ENCODE measurements at places on chromosomes 16 and 17. TPM values are rescaled to one million over a fixed set of nuclear protein-coding genes. Genes with fewer than 3 reads are reported as not detected.

DNA sequence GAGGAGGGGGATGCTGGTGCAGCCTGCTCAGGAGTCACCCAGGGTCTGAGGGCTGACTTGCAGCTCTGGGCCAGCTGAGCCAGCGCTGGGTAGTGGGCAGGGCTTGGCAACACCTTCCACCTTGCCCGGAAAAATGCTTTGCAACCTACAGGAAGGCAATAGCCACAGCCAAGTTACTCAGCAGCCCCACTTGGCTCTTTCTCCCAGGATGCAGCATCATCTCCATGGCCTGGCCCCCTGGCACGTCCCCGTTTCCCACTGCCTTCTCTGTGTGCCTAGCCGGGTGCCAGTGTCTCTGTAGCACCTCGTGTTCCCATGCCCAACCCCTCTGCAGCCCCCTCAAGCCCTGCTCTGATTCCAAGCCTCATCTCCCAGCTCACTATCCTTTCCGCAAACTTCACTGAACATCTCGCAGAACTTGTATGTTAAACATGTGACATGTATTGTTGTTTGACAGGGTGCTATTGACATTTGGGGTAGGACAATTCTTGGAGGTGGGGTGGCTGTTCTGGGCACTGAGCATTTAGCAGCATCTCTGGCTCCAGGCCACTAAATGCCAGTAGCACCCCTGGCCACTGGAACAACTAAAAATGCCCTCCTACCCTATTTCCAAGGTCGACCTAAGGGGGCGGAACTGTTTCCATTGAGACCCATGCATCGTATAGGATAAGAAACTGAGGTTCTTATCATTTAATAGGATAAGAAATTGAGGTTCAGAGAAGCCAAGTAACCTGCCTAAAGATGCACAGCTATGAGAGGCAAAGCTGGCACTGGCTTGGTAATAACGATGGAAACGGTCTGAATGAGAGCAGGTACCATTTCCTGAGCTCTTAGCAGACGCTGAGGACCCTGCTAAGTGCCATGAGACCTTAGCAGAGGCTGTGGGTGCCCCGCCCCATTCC, 12.2 kb downstream of the DEXI start:
- no peaks in the 10 kb centered on the region for H3K36me3 ChIP-seq
- peaks cover 7% of the 10 kb centered on the region for H3K4me1 ChIP-seq
- no peak overlapping the region for H3K27ac ChIP-seq
- DNase-seq, result no peak

DNA sequence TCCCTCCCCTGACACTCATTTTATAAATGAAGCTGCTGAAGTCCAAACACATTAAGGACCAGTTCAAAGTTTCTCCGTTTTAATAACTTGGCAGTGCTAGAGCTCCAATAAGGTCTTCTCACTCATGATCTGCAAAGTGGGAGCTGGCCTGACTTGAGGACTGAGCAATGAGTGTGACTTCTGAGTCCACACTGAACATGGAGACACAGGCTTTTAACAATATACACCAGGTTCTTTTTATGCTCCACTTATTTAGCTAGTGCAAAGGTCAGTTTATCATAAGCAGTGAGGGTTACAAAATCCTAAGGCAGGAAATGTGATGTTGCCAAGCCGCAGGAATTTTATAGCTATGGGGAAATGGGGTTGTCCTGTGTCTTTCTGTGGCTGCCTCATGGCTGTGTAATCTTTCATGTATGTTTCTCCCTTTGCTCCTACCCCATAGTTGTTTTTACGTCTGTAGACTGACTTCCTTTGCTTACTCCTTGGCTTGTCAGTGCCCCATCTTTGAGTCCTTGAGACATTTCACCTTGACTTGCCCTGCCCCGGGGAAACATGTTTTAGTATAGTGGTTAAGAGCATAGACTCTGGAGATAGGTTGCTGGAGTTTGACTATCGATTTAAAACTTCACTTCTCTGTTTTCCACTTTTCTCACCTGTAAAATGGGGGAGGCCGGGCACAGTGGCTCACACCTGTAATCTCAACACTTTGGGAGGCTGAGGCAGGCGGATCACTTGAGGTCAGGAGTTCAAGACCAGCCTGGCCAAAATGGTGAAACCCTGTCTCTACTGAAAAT, 12.2 kb upstream of the MMD start:
- H3K36me3 ChIP-seq, result no peaks in the 10 kb centered on the region
- peaks cover 6% of the 10 kb centered on the region for H3K4me1 ChIP-seq
- DNase-seq, result peak; percentile 77
- H3K27me3 ChIP-seq, result no peaks in the 10 kb centered on the region

FAM83G gene
- total RNA-seq, result 7.3 TPM

TMIGD1 gene
- total RNA-seq, result not detected

DNA sequence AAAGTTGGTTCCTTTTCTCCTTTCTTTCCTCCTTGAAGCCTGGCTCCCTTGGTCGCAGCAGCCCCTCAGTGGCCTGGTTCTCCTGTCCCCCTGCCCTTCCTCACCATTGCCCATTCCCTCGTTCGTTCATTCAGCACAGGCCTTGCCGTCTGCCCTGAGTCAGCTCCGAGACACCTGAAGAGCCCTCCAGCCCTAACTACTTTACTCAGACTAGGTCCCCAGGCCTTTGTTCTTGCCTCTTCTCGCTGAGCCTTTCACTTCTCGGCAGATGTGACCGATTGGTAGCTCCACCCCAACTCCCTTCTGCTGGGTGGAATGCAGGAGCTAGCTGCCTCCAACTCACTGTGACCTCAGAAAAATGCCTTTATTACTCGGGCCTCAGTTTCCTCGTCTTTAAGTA, 7.0 kb upstream of the ADAM11 start:
- H3K27me3 ChIP-seq, result no peaks in the 10 kb centered on the region
- no peaks in the 10 kb centered on the region for H3K36me3 ChIP-seq
- no peaks in the 10 kb centered on the region for H3K4me1 ChIP-seq
- H3K4me3 ChIP-seq, result no peak overlapping the region

DNA sequence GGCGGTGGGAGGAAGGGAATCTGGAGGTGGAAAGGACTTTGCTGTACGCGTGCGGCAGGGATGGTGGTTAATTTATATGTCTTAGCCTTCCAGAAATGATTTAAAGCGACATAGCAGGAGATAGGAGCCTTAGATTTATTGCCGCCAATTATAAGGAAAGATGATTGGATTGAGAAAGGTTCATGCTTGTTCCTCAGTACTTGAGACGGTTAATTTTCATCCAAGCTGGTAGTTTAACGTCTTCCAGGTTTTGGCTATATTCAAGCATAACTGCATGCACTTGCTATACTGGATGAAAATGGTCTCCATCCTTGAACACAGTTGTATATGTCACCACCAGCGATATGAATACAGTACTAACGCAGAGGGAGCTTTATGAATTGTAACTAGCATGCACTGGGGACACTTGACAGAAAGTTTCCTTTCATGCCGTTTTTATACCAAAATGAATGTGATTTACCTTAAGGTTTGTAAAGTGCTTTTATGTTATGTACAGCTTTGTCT, 610 bp upstream of the PEX12 start:
- DNase-seq, result no peak
- peak overlapping the region; percentile 79 for H3K27ac ChIP-seq
- no peaks in the 10 kb centered on the region for H3K27me3 ChIP-seq
- H3K4me1 ChIP-seq, result no peaks in the 10 kb centered on the region
- peak overlapping the region; percentile 57 for H3K4me3 ChIP-seq

SDR42E2 gene
- not detected for total RNA-seq

EVI2A gene
- total RNA-seq, result 4.9 TPM

DNA sequence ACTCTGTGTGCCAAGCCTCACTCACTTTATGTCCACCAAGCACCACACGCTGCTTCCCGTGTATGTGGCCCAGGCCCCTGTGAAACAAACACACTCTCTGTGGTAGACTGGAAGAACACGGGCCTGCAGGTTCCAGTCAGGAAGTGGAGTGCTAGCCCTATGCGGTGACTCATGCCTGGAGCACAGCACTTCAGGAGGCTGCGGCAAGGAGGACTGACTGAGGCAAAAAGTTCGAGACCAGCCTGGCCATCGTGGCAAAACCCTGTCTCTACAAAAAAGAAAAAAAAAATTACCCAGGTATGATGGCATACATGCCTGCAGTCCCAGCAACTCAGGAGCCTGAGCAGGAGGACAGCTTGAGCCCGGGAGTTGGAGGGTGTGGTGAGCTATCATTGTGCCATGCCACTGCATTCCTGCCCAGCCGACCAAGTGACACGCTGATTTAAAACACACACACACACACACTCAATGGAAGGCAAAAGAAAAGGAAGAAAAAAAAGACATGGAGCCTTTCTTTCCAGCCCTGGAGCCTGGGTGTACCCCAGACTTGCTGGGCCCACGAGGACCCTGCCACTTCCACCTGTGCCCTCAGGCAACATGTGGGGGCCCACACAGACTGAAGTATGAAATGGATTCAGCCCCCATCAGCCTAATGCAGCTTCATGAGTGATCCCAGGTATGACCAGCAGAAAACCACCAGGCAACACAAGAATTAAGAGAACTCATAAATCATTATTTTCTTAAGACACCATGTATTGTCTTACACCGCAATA, 126.6 kb downstream of the ANKRD11 start:
- H3K27ac ChIP-seq, result peak overlapping the region; percentile 58
- no peaks in the 10 kb centered on the region for H3K27me3 ChIP-seq
- peaks cover 29% of the 10 kb centered on the region for H3K4me1 ChIP-seq
- no peak for DNase-seq
- H3K4me3 ChIP-seq, result no peak overlapping the region

RAB34 gene
- 165 TPM for total RNA-seq

DNA sequence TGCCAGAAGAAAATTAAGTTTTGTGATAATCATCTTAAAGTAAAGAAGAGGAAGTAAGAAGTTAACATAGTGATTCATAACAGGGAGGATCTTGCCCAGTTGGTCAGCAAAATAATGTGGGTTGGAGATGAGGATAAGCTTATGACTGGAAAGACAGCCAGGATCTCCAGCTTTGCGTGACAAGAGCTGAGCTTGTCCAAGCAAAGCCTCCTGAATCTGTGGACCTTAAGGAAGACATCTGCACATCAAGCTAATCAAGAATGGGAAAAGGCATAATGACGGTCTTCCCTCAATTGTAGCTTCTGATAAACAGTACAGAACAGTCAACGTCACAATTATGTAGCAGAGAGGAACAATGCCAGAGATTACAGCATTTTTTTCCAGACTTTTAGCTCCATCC, 744.7 kb upstream of the GOT2 start:
- no peak for DNase-seq
- H3K27ac ChIP-seq, result no peak overlapping the region
- H3K4me3 ChIP-seq, result no peak overlapping the region
- H3K36me3 ChIP-seq, result no peaks in the 10 kb centered on the region

COX6A2 gene
- 3.9 TPM for total RNA-seq

DNA sequence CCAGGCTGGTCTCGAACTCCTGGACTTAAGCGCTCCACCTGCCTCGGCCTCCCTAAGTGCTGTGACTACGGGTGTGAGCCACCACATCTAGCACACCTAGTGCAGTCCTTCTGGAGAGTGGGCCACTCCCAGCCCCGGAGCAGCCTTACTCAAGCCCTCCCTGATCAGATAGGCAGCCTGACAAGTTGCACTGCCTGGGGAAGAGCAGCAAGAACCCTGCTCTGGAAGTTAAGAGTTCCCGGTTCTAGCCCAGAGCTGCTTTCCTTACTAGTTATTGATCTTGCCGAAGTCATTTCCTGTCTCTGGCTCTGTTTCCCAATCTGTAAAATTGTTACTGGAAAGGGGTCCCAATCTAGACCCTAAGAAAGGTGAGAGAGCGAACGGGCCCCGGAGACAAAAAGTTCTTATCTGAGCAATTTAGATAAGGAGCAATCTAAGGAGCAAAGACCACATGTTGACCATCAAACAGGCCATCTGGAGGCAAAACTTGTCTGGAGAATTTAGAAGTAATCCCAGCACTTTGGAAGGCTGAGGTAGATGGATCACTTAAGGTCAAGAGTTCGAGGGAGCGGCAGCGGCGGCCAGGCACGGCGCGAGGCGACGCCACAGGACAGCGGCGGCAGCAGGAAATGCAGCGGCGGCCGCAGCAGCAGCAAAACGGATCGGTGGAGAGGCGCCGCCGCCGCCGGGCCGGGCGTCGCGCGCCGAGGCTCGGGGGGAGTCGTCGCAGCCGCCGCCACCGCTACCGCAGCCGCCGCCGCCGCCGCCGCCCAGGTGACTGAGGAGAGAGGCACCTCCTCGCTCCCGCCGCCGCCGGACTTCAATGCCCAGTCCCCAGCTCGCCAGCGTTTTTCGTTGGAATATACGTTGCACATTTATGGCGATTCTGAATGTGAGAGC, 4.3 kb upstream of the NAGLU start:
- peak overlapping the region; percentile 41 for H3K4me3 ChIP-seq
- H3K4me1 ChIP-seq, result peaks cover 4% of the 10 kb centered on the region
- no peaks in the 10 kb centered on the region for H3K36me3 ChIP-seq
- DNase-seq, result no peak
- H3K27ac ChIP-seq, result peak overlapping the region; percentile 82

GRCh38 chr17:67293251-67294203, 48.5 kb upstream of the HELZ start:
- H3K27me3 ChIP-seq, result no peaks in the 10 kb centered on the region
- H3K4me1 ChIP-seq, result no peaks in the 10 kb centered on the region
- DNase-seq, result peak; percentile 43
- H3K36me3 ChIP-seq, result no peaks in the 10 kb centered on the region
- no peak overlapping the region for H3K27ac ChIP-seq

- H3K27me3 ChIP-seq, result no peaks in the 10 kb centered on the region
- DNase-seq, result no peak
- no peak overlapping the region for H3K4me3 ChIP-seq
- no peaks in the 10 kb centered on the region for H3K4me1 ChIP-seq
- no peaks in the 10 kb centered on the region for H3K36me3 ChIP-seq
These were observed 16.2 kb upstream of the XYLT2 start for GRCh38 chr17:50329716-50330115.

HCRT gene
- total RNA-seq, result not detected

GRCh38 chr16:57892447-57893096, 78.4 kb downstream of the CNGB1 start:
- no peaks in the 10 kb centered on the region for H3K27me3 ChIP-seq
- no peaks in the 10 kb centered on the region for H3K4me1 ChIP-seq
- no peak for DNase-seq
- no peak overlapping the region for H3K27ac ChIP-seq
- no peak overlapping the region for H3K4me3 ChIP-seq

- no peaks in the 10 kb centered on the region for H3K27me3 ChIP-seq
- no peak overlapping the region for H3K4me3 ChIP-seq
- no peak overlapping the region for H3K27ac ChIP-seq
- H3K36me3 ChIP-seq, result no peaks in the 10 kb centered on the region
These were observed 78.0 kb downstream of the RAP1GAP2 start for GRCh38 chr17:2874189-2874686.

DNA sequence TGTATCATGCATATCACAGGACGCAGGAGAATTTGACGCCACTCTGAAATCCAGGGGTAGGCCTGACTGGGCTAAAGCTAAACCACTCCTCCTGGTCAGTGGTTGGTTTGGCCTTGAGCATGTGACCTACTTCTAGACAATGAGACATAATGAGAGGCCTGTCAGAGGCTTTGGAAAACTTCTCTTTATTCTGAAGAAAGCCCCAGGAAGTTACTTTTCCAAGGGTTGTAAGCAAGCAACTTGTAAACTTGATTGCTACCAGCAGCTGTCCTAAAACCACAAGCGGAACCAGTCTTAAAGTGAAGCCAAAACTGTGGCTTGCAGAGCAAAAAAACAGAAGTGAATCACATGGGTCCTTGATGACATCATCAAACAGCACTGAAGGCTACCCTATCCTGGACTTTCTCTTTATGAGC, 138.2 kb upstream of the COX10 start:
- H3K27ac ChIP-seq, result peak overlapping the region; percentile 39
- peak; percentile 27 for DNase-seq
- no peaks in the 10 kb centered on the region for H3K27me3 ChIP-seq
- no peaks in the 10 kb centered on the region for H3K36me3 ChIP-seq
- no peaks in the 10 kb centered on the region for H3K4me1 ChIP-seq

GRCh38 chr17:39579318-39580081, 28.2 kb downstream of the NEUROD2 start:
- no peak overlapping the region for H3K4me3 ChIP-seq
- H3K4me1 ChIP-seq, result no peaks in the 10 kb centered on the region
- no peak overlapping the region for H3K27ac ChIP-seq
- no peaks in the 10 kb centered on the region for H3K27me3 ChIP-seq
- no peaks in the 10 kb centered on the region for H3K36me3 ChIP-seq
- DNase-seq, result no peak

Measured in prostate gland (tissue), 2 donors.